Mammary epithelial cell (primary cell): ENCODE measurements at places on chromosomes 5 and 9. TPM values are rescaled to one million over a fixed set of nuclear protein-coding genes. Genes with fewer than 3 reads are reported as not detected.

PCDHGB1 gene
- total RNA-seq: 3.0 TPM

GPX3 gene
- 2.7 TPM for total RNA-seq

ANKRD31 gene
- total RNA-seq: 0.26 and 0.51 TPM in 2 replicates

CCDC183 gene
- total RNA-seq: 0.35 and 0.48 TPM in 2 replicates

PTPRD gene
- total RNA-seq: 0.27 and 0.33 TPM in 2 replicates

NR2F1 gene
- 3.3 TPM for total RNA-seq

PCDHA1 gene
- total RNA-seq: 0.21 and 0.26 TPM in 2 replicates

C6 gene
- total RNA-seq: not detected

ARL14EPL gene
- total RNA-seq: not detected

PCDHGB5 gene
- 9.8 and 10.5 TPM in 2 replicates for total RNA-seq

GCNT4 gene
- 3.5 and 3.6 TPM in 2 replicates for total RNA-seq

SLU7 gene
- 38.7 TPM for total RNA-seq

FANCG gene
- 7.0 TPM for total RNA-seq

ADRA1B gene
- total RNA-seq: 0.67 TPM

C9orf85 gene
- total RNA-seq: 20.4 and 23.1 TPM in 2 replicates

IFNA13 gene
- not detected in 2 replicates for total RNA-seq

MOCS2 gene
- total RNA-seq: 43.1 and 50.2 TPM in 2 replicates

DAB2IP gene
- total RNA-seq: 103 TPM

ECM2 gene
- 1.7 and 2.1 TPM in 2 replicates for total RNA-seq

ARHGEF28 gene
- total RNA-seq: 74.0 TPM

GHR gene
- total RNA-seq: 2.8 and 3.6 TPM in 2 replicates

PITX1 gene
- total RNA-seq: 18.0 and 21.3 TPM in 2 replicates

PLAC8L1 gene
- total RNA-seq: 0.96 TPM in 1 of 2 replicates, not detected in the other

ANKRD18A gene
- total RNA-seq: 1.8 TPM

SLC28A3 gene
- total RNA-seq: under 0.01 TPM

SPINK4 gene
- total RNA-seq: not detected in 2 replicates

FGF10 gene
- total RNA-seq: not detected in 2 replicates

PCDHGA5 gene
- total RNA-seq: 0.61 and 0.80 TPM in 2 replicates
